Ecto neural progenitor cell (in vitro differentiated cells): ENCODE measurements at places on chromosomes 11 and 22.

GRCh38 chr11:42036201-42036600 lies 576.7 kb upstream of the LRRC4C start:
- DNase-seq: no peak

- no peak for DNase-seq
These were observed 67.4 kb upstream of the RASSF10 start for GRCh38 chr11:12941671-12942070.

DNA sequence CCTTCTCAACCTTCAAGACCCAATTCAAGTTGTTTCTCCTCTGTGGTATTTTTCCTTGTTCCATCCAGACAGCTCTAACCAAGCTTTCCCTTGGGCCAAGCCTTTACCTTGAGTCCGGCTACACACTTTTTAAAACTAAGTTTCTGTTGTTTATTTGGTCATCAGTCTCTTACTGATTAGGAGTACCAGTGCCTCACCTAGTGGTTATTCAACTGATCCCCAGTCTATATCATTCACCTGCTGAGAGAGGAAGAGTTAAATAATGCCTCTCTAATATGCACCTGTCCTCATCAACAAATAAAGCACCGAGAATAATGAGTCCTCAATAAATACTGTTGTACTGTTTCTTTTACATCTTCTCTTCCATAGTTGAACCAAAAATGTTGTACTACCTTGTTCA lies 160.8 kb downstream of the MSANTD4 start:
- no peak for DNase-seq

GRCh38 chr11:8297781-8298440 lies 34.2 kb upstream of the LMO1 start:
- no peak for DNase-seq

- DNase-seq: no peak
These were observed 13.6 kb downstream of the DRD2 start for GRCh38 chr11:113461639-113462038.
